ENCODE measurements at places on chromosomes 7 and 10. TPM values are rescaled to one million over a fixed set of nuclear protein-coding genes. Genes with fewer than 3 reads are reported as not detected.

TMEM140 gene
- 12.0 TPM for total RNA-seq

WDFY4 gene
- total RNA-seq, result not detected

ERVW-1 gene
- not detected for total RNA-seq

NRG3 gene
- total RNA-seq, result not detected

SPDYE1 gene
- under 0.01 TPM for total RNA-seq

SYT15 gene
- total RNA-seq, result under 0.01 TPM

TPK1 gene
- total RNA-seq, result 4.0 TPM

MYL10 gene
- not detected for total RNA-seq

LRGUK gene
- 0.09 TPM for total RNA-seq

HOXA2 gene
- 0.43 TPM for total RNA-seq

C10orf53 gene
- not detected for total RNA-seq

PRTFDC1 gene
- 58.6 TPM for total RNA-seq

PNLIP gene
- total RNA-seq, result not detected

CPA5 gene
- under 0.01 TPM for total RNA-seq

WNT8B gene
- total RNA-seq, result not detected

OR6B1 gene
- total RNA-seq, result not detected

ACBD7 gene
- 0.79 TPM for total RNA-seq

CALML5 gene
- total RNA-seq, result not detected

CASTOR2 gene
- total RNA-seq, result 9.5 TPM

ASZ1 gene
- not detected for total RNA-seq

SFTPD gene
- total RNA-seq, result not detected

LEP gene
- not detected for total RNA-seq

SUN3 gene
- not detected for total RNA-seq

FKBP6 gene
- total RNA-seq, result not detected

EBF3 gene
- total RNA-seq, result 9.0 TPM

ARMC3 gene
- not detected for total RNA-seq

FZD8 gene
- 6.0 TPM for total RNA-seq

ANKRD1 gene
- total RNA-seq, result 0.43 TPM

PDE1C gene
- total RNA-seq, result 0.09 TPM

IL6 gene
- 0.94 TPM for total RNA-seq

KLHDC10 gene
- 22.5 TPM for total RNA-seq

SEMA3A gene
- 65.8 TPM for total RNA-seq

PVRIG gene
- not detected for total RNA-seq

AKR1B15 gene
- not detected for total RNA-seq

LHFPL3 gene
- total RNA-seq, result not detected

TSPAN12 gene
- 2.0 TPM for total RNA-seq

SPDYE11 gene
- not detected for total RNA-seq

CRTAC1 gene
- not detected for total RNA-seq

RARRES2 gene
- 2.4 TPM for total RNA-seq

SPDYE16 gene
- total RNA-seq, result under 0.01 TPM

CYP3A7 gene
- total RNA-seq, result 1.1 TPM

ZNF518A gene
- total RNA-seq, result 15.6 TPM

HOXA13 gene
- total RNA-seq, result not detected

SDK1 gene
- total RNA-seq, result 1.4 TPM

FEZF1 gene
- total RNA-seq, result not detected

ZC3HAV1L gene
- total RNA-seq, result 3.8 TPM

CDHR1 gene
- total RNA-seq, result not detected

EPHB4 gene
- 41.0 TPM for total RNA-seq

LSM8 gene
- 36.9 TPM for total RNA-seq

ZDHHC6 gene
- total RNA-seq, result 19.4 TPM

HIP1 gene
- 10.2 TPM for total RNA-seq

STARD3NL gene
- 47.0 TPM for total RNA-seq

HKDC1 gene
- total RNA-seq, result 0.77 TPM

EEPD1 gene
- 13.0 TPM for total RNA-seq

FAM237B gene
- total RNA-seq, result not detected

IFIT1 gene
- total RNA-seq, result 40.8 TPM

All from bronchial smooth muscle cell (primary cell).